Brain pericyte (primary cell): ENCODE measurements at places on chromosomes 12 and 14.
A peak's percentile ranks its signal among the peaks of the same experiment; 100 is the strongest.

- no peak for DNase-seq
These were observed 176.7 kb upstream of the SEL1L start for GRCh38 chr14:81710232-81710845.

DNA sequence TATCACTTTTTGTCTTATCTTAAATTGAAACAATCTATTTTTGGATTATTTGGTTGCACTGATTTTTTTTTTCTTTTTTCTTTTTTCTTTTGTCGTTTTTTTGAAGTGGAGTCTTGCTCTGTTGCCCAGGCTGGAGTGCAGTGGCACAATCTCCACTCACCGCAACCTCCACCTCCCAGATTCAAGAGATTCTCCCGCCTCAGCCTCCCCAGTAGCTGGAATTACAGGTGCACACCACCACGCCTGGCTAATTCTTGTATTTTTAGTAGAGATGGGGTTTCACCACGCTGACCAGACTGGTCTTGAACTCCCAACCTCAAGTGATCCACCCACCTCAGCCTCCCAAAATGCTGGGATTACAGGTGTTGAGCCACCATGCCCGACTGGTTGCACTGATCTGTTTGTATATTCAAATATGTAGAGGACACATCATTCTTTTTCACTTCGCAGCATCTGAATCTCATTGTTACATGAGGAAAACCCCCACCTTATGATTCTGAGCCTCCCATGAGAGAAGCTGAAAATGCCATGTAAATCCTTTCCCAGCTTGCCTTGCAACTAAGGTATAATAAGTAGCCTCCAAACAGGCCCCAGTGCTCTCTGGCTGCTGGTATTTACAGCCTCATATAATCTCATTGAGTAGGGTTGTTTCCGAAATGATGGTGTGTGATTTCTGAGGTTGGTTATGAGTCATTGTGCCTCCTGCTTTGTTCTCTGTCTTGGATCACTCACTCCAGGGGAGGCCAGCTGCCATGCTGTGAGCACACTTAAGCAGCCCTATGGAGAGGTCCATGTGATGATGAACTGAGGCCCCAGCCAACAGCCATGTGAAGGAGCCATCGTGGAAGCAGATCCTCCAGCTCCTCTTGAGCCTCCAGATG, 5.2 kb upstream of the HSP90B1 start:
- peak; percentile 68 for DNase-seq

DNA sequence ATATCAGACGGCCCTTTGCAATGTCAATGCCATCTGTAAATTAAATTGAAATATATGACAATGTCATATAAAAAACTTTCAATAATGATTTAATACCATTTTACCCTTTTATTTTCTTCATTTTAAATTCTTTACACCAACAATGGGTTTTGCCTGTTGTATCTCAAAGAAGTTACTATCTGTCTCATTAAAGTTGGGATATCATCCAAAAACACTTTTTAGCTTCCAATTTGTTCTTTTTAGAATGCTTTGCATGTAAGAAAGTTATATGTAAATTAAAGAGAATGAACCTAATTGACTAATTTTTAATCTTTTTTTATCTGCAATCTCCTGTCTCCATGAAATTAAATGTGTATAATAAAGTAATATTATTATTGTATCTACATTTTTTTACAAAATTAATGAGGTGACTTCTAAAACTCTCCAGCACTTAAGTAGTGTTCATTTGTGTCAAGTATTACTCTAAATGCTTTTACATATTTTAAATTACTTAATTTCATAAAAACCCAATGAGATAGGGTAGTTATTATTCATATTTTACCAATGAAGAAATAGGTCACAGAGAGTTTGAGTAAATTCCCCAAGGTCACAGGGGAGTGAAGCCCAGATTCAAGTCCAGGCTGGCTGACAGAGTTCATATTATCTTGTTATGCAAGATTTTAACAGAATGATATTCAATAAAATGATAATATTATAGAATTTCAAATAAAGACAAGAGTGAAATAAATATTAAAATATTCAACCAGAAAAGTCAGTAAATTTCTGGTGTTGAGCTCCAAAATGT, 673.0 kb upstream of the FLRT2 start:
- no peak for DNase-seq

DNA sequence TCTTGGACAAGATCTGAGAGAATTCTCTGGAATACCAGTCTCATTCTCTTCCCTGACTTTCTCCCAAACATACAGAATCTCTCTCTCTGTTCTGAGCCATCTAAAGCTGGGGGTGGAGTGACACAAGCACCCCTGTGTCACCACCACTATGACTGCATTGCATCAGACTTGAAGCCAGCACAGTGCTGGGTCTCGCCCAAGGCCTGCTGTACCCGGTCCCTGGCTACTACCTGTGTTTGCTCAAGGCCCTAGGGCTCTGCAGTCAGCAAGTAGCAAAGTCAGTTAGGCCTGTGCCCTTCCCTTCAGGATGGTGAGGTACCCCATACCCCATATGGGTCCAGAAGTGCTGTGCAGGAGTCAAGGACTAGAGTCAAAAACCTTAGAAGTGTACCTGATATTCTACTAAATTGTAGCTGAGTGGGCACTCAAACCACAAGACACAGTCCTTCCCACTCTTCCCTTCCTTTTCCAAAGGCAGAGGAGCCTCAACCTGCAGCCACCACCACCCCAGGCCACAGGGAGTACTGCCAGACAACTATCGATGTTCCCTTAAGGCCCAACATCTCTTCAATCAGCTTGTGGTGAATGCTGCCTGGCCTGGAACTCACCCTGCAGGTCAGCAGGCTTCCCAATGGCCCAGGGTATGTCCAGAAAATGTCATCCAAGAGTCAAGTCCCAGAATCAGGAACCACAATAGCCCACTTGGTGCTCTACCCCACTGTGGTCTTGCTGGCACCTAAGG, 21.2 kb upstream of the RDH16 start:
- DNase-seq = no peak

DNA sequence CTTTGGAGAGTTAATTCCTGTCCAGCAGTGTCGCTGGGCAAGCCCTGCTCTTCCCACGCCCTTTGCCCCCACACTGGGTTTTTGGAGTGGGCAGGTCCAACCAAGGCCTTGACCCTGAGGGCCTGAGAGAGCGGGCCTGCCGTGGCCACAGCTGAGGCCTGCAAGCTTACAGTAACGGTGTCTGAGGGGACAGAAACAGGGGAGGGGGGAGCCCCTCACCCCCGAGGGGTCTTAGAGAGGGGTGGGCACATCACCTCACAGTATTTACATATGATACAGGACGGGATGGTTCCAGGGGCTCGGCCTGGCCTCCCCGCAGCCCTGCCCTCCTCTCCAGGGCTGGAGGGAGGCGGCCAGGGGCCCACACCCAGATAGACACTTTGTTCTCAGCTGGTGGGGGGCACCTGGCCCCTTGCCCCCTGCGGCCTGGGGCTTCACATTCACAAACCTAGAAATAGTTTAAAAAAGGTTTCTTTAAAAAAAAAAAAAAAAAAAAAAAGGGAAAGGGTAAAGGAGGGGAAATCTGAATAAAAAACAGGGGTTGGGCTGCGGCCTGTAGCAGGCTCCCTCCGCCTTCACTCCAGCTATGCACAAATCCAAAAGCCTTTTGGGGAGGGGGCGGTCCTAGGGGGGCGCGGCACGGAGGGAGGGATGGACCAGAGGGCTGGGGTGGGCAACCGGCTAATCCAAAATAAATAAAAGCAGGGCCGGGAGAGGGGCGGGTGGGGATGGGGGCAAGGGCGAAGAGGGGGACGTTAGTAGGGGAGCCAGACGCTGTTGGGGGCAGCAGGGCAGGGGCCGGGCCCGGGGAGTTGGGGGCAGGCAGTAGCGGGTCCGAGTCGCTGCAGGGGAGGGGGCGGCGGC, 14.8 kb upstream of the PLA2G1B start:
- DNase-seq = no peak

GRCh38 chr14:63573581-63573980, 30.4 kb upstream of the PPP2R5E start:
- no peak for DNase-seq

GRCh38 chr12:115630136-115630535, 647.4 kb downstream of the MED13L start:
- DNase-seq = no peak

GRCh38 chr12:41186026-41186425, 2.1 kb upstream of the PDZRN4 start:
- DNase-seq = no peak

DNA sequence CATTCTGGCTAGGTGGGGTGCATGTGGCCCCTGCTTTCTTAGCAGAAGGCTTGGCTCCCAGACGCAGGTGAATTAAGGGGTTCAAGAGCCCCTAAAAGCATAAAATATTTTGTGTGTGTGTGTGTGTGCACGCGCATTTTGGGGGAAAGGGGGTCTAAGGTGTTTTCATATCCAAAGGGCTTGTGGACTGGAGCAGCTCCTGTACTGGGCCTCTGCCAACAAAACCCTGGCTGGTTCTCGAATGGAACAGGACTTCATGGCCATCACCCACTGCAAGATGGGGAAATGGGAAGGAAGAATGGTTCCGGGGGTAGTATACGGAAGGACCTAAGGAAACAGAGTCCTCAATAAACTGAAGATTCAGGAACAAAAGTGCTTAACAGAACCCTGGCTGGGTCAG, 3.9 kb upstream of the ATN1 start:
- no peak for DNase-seq

GRCh38 chr14:104105822-104106470, 20.4 kb downstream of the ASPG start:
- no peak for DNase-seq

- no peak for DNase-seq
These were observed 63.1 kb downstream of the TSPAN9 start for GRCh38 chr12:3140284-3140683.

- no peak for DNase-seq
These were observed at the start of gene SDS for GRCh38 chr12:113403435-113404415. Gene SDS, minus strand, starts transcription at chr12:113403887. Its CDS starts 4,179 bp downstream, at chr12:113399708.

DNA sequence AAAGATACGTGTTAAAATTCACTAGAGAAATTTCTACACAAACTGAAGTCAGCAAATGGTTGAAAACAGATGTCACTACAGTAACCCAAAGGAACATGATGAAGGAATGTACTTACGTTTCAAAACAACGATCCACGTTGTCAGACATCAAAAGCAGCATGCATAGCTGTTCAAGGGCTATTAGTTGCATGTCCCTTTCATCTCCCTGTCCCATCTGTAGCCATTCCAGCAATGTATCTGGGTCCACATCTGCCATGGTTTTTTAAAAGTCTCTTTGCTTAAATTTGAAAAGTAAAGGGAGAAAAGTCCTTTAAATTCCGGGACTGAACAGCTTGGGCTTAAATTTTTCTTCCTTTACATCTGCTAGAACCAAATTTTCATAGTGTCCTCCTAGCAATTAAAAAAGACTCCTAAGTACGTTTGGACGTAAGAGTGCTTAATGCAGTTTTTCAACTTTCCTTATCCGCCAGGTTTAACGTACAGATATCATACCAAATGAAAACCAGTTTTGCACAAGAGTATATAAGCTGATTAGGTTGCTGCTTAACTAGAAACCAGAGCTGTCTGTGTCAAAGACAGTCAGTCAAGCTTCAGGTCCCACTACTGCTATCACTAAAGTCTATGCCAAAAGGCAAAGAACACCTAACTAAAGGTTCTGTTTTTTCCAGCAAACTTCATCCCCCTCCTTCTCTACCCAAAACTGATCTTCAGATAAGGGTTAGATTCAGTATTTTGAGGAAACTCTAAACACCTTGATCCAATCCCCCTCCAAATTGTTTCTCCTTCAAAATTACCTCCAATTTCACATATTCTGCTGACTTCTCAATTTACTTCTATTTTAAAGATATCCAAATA, 1.7 kb downstream of the HECTD1 start:
- DNase-seq = no peak

DNA sequence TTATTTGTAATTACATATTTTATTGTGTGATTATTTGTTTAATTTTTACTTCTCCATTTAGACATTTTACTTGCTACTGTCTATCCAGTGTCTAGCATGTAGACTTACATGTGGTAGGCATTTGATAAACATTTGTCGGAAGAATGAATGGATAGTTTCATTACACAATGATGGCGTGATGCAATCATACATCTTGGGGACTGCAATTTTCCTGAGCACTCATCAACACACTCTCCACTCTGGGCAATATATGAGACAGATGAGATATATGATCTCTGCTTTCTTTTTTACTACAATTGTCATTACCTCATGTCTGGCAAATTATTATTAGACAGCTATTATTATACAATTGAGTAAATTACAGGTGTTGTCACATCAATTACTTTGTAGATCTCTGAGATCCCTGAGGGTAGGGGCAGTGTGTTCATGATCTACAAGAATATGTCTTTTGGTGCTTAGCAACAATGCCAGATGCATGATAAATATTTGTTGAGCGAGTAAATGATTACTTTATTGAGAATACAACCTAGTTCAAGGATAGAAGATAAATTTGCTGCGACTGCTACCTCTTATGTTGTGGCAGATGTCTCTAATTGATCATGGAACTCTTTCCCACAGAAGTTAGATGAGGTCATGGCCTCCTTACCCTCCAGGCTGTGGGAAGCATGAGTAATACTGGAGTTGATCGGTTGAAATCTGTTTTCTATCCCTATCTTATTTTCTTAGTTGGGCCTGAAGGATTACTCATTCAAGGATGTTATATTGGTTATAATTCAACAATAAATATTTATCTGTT, 416.0 kb downstream of the LRIG3 start:
- DNase-seq = no peak

GRCh38 chr12:25558586-25558985, 5.5 kb upstream of the LMNTD1 start:
- no peak for DNase-seq

GRCh38 chr12:93990832-93991803, 157.3 kb upstream of the PLXNC1 start:
- DNase-seq = no peak

DNA sequence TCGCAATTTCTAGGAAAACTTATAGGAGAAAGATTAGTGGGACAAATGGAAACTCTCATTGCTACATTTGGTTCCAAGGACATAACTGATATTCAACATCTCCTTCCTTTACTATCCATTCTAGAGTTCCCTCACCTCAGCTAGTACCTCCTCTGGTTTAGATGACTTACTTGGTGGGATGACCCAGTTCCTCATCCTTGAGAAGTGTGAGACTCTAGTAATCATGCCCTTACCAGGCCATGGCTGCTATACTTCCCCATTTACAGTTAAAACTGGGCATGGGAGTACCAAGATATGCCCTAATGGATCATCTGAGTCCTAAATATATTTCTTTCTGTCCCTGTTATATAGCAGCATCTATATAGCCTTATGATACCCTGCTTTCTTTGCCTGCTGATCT, 58.1 kb downstream of the IFT81 start:
- no peak for DNase-seq

DNA sequence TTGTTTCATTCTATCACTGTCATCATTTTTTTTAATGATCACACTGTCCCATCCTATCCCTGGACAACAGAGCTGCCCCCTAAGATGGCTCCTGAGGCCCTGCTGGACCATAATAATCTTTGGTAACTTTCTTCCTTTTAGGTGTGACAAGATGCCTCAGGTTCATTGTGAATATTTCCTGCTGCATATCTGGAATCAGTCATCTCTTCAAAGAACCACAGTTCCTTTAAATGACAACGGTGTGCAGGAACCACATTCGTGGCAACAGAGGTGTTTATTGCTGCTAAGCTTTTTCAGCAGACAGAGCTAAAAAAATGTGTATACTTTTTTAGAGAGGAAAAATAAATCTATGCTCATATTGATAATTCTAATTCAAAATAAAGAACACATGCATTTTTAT, 312.9 kb downstream of the MED13L start:
- no peak for DNase-seq
